T-helper 2 cell (primary cell): ENCODE measurements at places on chromosomes 6 and 20.

DNA sequence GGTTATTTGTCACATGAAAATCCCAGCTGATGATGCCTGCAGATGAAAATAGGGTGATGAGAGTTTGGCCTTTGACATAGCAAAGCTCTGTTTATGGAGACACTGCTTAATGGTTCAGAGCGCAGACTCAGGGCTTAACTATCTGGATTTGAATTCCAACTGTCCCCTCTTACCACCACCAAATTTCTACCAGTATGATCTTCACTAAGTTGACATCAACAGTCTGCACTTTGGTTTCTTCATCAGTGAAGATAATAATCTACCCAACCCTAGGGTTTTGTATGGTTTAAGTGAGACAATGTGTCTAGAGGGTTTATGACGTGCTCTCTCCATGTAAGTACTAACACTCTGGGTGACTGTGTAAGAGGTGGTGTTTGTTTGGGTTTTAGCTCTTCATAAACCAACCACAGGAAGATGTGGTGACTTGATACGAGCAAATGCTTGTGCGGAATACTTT is 151.4 kb upstream of the TNFAIP3 start:
- DNase-seq, result peak; percentile 93

DNA sequence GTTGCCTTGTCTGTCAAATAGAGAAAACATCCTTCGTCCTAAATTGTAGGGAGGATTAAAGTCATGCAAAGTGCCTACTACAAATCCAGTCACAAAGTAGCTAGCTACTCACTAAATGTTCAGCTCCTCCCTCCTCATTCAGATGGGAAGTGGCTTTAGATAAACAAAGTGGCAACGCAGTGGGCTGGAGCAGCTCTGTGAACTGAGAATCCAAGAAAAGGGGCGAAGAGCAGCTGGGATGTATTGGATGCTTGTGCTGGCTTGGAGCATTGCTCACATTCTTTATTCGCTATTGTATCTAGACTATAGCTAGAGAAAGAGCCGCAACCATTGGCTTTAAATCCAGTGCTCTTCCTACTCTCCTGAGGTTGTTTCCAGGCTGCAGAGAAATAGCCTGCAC is 10.3 kb downstream of the MOG start:
- no peak for DNase-seq

DNA sequence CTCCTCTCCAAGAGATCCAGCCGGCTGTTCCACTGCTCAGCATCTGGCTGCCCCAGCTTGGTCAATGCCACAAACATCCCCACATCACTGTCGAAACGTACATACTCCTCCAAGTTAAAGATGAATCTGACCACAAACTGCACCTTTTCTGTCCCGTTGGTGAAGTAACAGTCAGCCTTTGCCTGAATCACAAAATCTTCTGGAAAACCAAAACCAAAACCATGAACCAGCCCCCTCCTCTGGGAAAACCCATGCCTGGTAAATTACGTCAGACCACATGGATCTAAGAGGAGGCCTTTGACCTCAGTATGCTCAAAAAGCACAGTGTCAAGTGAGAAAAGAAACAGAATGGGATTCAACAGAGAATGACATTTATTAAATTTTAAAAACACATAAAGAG is 1.7 kb downstream of the HLA-DOB start:
- no peak for DNase-seq

DNA sequence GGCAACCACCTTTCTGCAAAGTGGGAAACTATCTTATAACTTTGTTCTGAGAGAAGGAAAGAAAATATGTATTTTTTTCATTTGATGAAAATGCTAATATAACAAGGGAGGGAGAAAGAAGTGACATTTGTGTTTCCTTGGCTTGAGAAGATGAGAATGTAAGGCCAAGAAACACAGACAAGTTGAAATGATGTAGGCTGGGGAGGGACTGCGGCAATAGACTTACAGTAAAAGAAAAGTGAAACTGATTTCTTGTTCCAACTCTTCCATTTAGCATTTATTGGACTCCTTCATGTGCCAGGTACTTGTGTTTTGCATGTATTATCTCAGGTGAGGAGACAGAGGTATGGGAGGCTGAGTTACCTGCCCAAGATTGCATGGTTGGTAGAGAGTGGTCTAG is 130.9 kb downstream of the CARMIL1 start:
- no peak for DNase-seq

DNA sequence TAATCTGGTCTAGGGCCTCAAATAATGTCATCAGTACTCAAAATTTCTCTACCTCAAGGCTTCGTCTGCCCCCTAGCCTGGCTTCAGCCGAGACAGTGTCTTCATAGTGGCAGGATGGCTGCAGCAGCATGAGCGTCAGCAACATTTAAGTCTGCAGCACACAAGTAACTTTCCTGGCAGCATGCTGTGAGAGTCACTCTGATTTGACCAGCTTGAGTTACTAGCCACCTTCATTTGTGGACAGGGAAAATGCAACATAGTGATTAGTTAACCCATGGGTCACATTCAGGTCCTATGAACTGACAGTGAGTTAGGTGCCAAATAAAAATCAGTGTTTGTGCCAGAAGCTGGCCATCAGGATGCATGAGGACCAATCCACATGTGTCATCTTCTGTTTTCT is 209.9 kb upstream of the SLC35B3 start:
- DNase-seq, result no peak

- DNase-seq, result no peak
Observed at GRCh38 chr6:143691900-143692636, 14.3 kb downstream of the PHACTR2 start.

- DNase-seq, result no peak
Observed at GRCh38 chr6:165999279-165999678, 168.4 kb downstream of the TBXT start.

DNA sequence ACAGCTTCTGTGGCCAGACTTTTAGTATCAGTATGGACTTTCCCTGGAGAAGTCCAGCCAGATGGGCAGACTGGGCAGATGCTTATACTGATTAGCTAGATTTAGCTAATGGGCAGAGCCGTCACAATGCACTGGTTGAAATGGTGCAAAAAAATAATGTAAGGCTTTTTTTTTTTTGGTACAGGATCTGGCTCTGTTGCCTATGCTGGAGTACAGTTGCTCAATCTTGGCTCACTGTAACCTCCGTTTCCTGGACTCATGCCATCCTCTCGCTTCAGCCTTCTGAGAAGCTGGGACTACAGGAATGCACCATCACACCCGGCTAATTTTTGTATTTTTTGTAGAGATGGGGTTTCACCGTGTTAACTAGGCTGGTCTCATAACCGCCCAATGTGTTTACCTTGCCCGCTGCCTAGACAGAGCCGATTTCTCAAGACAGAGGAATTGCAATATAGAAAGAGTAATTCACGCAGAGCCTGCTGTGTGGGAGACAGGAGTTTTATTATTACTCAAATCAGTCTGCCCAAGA is 16.4 kb upstream of the KIFC1 start:
- no peak for DNase-seq

- DNase-seq, result no peak
Observed at GRCh38 chr6:105332576-105332975, 70.3 kb downstream of the PREP start.

GRCh38 chr6:150030611-150031010 is 5.3 kb upstream of the RAET1L start:
- DNase-seq, result no peak

DNA sequence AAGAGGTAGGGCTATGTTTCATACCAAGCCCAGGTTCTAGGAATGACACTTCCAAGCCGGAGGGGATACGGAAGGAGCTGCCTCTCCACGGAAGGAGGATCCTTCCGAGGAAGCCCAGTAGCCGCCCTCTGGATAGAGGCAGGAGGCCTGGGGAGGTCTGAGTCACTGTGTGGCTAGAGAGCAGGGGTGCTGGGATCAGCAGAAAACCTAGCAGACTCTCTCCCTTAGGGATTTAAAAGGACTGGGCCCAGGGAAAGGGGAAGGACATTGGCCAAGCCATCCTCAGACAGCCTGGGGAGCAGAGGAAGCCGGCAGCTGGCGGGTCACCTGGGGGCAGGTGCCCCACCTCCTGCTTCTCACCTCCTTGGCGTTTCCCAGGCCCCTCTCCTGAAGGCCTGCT is 36.6 kb upstream of the NFATC2 start:
- no peak for DNase-seq
